ENCODE measurements at places on chromosomes 6 and 20. TPM values are rescaled to one million over a fixed set of nuclear protein-coding genes. Genes with fewer than 3 reads are reported as not detected.

DEF6 gene
- 16.2 TPM for polyA plus RNA-seq

AHCY gene
- polyA plus RNA-seq = 189 TPM

ROS1 gene
- under 0.01 TPM for polyA plus RNA-seq

GPR6 gene
- polyA plus RNA-seq = 0.04 TPM

OR2B6 gene
- polyA plus RNA-seq = not detected

OR2H2 gene
- polyA plus RNA-seq = not detected

NMBR gene
- polyA plus RNA-seq = 0.04 TPM

PBOV1 gene
- polyA plus RNA-seq = 0.06 TPM

SLC22A2 gene
- not detected for polyA plus RNA-seq

BPIFB4 gene
- polyA plus RNA-seq = not detected
